HL-60 (cell line): ENCODE measurements at places on chromosomes 3 and 15.

DNA sequence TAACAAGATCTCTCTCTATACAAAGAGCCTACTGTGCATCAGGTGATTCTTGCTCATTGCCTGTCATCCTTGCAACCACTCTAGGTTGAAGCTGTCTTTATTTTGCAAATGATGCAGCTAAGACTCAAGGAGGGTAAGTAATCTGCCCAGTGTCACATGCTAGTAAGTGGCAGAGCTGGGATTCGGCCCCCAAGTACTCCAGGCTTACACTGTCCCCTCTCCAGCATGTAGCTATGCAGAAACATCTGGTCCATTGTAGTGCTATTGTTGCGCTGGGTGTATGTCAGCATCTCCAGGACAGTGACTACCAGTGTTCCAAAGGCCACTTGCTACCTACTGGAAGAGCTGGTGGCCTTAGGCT lies 248.9 kb downstream of the SLCO3A1 start:
- DNase-seq = no peak

GRCh38 chr15:74209997-74210671 lies 7.5 kb upstream of the STRA6 start:
- no peak for DNase-seq

- DNase-seq = no peak
Measured at GRCh38 chr15:89845305-89845893, 30.7 kb upstream of the ANPEP start.

- DNase-seq = no peak
Measured at GRCh38 chr15:71187526-71187925, 72.3 kb downstream of the THSD4 start.

DNA sequence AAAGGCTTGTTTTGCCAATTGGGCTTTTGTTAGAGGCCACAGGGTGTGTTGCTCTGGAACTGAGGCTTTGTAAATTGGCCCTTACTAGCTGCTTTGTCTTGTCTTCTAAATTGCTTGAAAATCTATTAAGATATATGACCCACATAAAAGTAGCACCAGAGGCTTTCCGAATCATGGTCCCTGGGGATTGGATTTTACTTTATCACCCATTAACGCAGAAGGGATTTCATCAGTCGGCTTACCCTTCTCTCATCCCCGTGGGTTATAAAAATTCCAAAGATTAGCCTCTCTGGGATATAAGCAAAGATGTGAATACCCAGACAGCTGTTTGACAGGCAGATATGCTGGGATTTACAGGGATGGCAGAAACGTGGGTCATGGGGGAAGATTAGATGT lies 98.3 kb upstream of the CHL1 start:
- no peak for DNase-seq

DNA sequence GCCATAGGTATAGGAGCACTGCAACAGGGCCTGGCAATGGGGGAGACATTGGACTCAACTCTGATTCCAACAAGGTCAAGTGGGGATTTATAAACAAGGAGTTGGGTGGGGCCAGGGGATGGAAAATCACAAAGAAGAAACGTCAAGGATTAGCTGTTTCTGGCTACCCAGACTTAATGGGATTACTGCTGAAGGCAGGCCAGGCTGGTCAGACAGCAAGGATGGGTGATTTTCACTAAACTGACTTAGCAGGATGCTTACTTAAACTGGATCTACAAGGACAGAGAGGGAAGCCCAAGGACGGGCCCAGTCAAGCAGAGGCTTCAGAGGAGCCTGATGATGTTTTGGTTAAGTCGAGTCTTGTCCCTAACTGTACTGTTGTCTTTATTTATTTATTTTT lies 76.2 kb downstream of the USP13 start:
- DNase-seq = no peak

- DNase-seq = no peak
Measured at GRCh38 chr15:69518806-69519205, 66.2 kb downstream of the RPLP1 start.

- no peak for DNase-seq
Measured at GRCh38 chr15:86765281-86765680, 685.6 kb downstream of the AGBL1 start.

- DNase-seq = no peak
Measured at GRCh38 chr3:170723241-170723640, 137.4 kb upstream of the SLC7A14 start.

GRCh38 chr3:193114431-193115340 lies 126.3 kb upstream of the PLAAT1 start:
- DNase-seq = no peak

GRCh38 chr15:41870689-41871081 lies 23.2 kb downstream of the SPTBN5 start:
- DNase-seq = no peak

GRCh38 chr3:140091143-140091542 lies 156.2 kb downstream of the CLSTN2 start:
- no peak for DNase-seq

- DNase-seq = no peak
Measured at GRCh38 chr3:56536735-56537134, 20.2 kb upstream of the CCDC66 start.

DNA sequence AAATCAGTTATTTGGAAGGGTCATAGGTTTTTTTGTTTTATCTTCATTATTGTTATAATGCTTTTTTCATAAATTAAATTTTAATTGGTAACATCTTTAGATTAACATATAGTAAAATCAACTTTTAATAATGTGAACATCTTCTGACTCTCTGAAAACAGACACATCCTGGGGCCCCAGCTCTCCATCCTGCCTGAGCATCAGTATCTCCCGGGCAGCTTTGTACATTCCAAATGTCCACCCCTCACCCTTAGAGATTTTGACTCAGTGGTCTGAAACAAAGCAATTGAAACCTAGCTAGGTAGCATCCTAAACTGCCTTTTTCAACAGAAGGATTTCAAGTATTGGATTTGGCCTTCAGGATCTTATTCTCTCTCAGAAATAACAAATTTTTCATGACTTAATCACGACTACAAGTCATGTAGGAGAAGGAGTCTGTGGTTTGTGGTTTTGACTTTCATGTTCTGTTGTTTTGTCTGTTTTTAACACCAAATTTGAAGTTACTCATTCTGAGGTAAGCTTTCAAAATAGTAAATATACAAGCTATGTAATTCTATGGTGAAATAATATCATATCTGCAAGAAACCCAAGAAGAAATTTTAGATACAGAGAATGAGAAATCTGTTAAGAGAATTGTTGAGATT lies 147.3 kb upstream of the UBE2E2 start:
- no peak for DNase-seq

- no peak for DNase-seq
Measured at GRCh38 chr3:108067768-108068167, 23.1 kb downstream of the CD47 start.

- no peak for DNase-seq
Measured at GRCh38 chr3:109050591-109051167, 67.3 kb downstream of the MORC1 start.

- DNase-seq = no peak
Measured at GRCh38 chr3:158106766-158107471, 699 bp upstream of the SHOX2 start.

GRCh38 chr3:122353893-122354401 lies 28.9 kb downstream of the CSTA start:
- no peak for DNase-seq

- DNase-seq = no peak
Measured at GRCh38 chr3:152505926-152506325, 237.2 kb downstream of the MBNL1 start.

GRCh38 chr3:129001101-129001805 lies at the start of gene EFCC1:
Gene EFCC1, plus strand, starts transcription at chr3:129001304. Its CDS starts 325 bp downstream, at chr3:129001629.
- no peak for DNase-seq

DNA sequence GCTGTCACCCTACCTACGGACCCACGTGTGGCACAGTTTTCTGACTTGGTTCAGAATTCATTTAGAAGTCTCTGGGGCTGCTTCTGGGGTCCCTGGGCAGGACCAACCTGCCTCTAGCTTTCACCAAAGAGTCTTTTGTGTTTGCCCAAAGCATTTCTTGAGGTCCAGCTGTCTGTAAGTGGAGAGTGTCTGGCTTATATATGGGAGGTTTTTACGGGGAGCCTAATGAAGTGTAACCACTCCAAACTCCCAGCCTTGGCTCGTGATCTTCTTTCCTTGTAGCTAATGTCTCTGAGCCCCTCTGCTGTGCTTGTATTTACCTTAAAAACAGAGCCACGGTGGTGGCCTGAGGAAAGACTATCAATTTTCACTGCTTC lies 109.0 kb upstream of the CTDSPL start:
- DNase-seq = no peak

- DNase-seq = no peak
Measured at GRCh38 chr3:195587406-195587805, 3.7 kb upstream of the APOD start.

DNA sequence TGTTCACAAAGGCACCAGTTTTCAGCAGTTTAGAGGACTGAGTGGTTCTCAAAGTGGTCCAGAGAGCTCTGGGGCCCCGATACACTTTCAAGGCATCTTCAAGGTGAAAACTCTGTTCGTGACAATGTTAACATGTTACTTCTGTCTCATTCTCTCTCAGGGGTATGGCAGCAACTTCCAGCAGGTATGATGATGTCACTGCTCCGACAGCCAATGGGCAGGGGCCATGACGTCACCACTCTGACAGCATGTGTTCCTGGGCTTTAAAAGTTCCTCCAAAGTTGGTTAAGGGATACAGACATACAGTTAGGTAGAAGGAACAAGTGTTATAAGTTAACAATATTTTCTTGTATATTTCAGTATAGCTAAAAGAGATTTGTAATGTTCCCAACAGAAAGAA lies 87.9 kb downstream of the KLF15 start:
- DNase-seq = no peak

DNA sequence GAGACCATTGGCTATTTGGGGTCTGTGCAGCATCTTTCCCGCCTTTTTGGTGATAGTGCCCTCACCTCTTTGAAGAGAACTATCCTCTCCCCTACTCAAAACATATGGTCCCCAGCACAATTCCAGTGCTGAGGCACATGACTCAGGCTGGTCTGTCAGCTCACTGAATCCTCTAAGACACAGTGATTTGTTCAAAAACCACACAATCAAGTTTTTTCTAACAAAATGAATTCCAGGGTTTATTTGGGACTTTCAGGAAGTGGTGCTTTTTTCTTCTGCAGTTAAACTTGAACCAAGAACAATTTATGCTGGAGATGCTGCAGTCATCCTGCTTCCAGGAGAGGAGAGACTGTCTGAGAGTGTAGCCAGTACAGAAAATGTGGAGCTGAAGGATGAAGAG lies 142.5 kb upstream of the LMCD1 start:
- DNase-seq = no peak

DNA sequence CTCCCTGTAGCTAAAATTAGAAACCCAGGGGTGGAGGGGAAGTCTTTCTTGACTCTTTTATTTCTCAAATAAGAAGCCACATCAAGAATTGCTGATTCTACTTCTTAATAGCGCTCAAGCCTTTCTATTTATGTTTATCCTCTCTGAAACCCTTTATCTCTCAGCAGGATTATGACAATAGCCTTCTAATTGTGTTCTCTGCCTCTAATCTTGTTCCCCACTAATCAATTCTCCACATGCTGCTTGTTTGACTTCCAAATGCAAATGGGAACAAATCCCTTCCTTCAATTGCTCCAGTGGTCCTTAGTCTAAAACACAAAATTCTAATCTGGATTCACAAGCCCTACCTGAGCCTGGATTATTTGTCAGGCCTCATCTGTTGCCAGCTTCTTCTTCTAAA lies 43.7 kb upstream of the CFAP20DC start:
- DNase-seq = no peak

DNA sequence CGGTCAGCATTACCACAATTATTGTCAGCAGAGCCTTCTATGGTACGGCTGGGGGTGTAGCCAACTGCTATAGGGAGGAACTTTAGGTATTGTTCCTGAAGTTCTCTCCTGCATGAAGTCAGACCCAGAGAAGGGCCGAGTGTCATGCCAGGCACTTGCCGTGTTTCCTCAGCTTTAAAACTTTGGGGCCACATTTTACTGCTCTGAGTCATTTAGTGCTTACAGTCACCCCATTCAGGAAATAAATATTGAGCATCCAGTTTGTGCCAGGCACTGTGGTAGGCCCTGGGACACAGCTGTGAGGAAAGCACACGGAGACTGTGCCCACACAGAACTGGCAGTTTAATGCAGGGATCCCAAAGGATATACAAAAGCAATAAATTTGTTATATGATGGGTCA lies 54.5 kb upstream of the APEH start:
- DNase-seq = no peak

GRCh38 chr3:16667633-16668032 lies 62.4 kb upstream of the DAZL start:
- no peak for DNase-seq

DNA sequence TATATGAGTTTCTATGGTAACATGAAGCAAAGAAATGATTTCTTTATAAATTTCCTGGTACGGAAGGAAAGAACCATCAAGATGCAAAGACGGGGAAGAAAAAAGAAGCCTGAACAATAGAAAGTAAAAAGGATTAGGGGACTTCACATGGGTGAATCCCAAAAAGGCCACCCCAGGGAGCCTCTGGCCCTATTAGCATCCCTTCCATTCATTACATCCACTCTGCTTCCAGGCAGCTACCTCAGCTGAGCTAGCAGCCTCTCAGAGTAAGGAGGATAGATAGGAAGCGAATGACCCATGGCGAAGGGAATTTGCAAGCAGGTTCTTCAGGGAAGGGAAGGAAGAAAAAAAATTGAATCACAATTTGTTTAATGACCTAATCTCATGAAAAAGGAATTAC lies 81.6 kb downstream of the GABRB3 start:
- no peak for DNase-seq

GRCh38 chr3:191889756-191890155 lies 428.8 kb downstream of the PYDC2 start:
- DNase-seq = no peak
